ENCODE measurements at places on chromosomes 3 and 15.

- no peak for DNase-seq
Measured at GRCh38 chr3:172104471-172105072, 65.2 kb downstream of the FNDC3B start.

GRCh38 chr3:127459891-127460290 lies 130.6 kb downstream of the TPRA1 start:
- DNase-seq = no peak

DNA sequence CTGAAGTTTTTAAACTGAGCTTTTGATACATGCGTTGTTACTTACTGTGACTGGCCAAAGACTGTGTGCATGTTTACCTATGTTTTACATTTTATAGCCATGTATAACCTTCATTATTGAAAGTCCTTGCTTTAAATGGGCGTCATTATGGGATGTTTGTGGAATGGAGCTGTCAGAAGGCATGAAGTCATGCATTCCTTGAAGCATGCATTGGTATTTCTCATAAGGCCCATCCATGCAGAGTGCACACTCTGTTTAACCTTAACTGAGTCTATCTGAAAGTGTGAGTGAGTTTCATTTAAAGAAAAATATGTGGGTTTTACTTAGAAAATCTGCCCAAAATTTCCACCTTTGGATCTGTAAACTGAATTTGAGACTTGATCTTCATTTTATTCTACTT lies 51.1 kb downstream of the PSMD6 start:
- no peak for DNase-seq

DNA sequence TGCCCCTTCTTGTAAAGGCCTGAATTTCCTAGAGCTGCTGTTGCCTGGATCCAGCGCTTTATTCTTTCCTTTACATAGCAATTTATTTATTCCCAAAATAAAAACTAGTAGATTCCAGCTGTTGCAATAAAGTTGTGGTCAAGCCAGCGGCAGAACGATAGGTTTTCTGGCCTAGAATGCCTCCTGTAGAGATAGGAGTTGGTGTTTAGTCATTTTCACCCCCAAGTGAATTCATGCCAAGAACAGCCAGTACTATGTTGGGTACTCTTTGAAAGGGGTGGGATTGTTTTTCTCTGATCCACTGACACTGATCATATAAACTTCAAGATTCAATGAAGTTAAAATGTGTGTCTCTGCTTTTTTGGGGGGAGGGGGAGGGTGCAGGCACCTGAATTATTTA lies 69.7 kb downstream of the KLHL25 start:
- DNase-seq = peak; percentile 65

DNA sequence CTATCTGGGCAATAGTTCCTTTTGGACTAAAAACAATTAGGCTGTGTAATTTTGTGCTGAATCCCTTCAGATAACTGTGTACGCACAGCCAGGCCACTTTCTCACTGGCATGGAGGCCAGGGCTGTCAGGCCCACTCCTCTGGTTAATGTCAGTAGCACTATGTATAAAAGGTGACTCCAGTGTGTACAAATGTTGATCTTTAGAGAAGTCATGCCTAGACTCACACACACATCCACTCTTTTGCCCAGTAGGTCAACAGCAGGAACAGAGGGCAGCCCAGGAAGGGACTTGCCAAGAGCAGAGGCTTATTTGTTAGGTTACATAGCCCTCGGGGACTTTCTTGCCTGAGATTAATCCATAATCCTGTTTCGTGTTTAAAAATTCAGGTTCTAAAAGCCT lies 416.6 kb upstream of the WNT5A start:
- no peak for DNase-seq

- DNase-seq = no peak
Measured at GRCh38 chr15:40149339-40149738, 11.5 kb upstream of the BUB1B start.

- DNase-seq = no peak
Measured at GRCh38 chr3:58179235-58180098, 31.3 kb downstream of the DNASE1L3 start.

- DNase-seq = no peak
Measured at GRCh38 chr3:148716657-148717056, 19.0 kb downstream of the AGTR1 start.

DNA sequence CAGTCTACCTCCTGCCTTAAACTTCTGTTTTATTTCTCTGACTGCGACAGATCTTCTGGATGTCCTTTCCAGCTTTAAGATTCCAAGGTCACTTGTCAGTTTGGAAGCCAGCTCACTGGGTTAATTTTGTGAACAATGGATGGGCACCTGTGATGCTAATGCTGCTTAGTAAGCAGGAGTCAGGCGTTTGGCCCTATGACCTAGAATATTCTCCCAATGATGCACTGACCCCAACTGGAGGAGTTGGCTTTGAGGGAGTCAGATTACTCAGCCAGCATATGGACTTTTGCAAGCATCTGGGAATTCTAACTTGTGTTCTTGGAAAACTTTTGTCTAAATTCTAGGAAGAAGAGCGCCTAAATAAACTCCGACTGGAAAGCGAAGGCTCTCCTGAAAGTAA lies 28.1 kb downstream of the HACD3 start:
- no peak for DNase-seq

GRCh38 chr3:130950124-130950523 lies 56.2 kb downstream of the ATP2C1 start:
- DNase-seq = no peak

GRCh38 chr3:38479431-38480092 lies 16.6 kb upstream of the EXOG start:
- DNase-seq = no peak

GRCh38 chr3:77885381-77885780 lies 845.5 kb downstream of the ROBO2 start:
- DNase-seq = no peak

DNA sequence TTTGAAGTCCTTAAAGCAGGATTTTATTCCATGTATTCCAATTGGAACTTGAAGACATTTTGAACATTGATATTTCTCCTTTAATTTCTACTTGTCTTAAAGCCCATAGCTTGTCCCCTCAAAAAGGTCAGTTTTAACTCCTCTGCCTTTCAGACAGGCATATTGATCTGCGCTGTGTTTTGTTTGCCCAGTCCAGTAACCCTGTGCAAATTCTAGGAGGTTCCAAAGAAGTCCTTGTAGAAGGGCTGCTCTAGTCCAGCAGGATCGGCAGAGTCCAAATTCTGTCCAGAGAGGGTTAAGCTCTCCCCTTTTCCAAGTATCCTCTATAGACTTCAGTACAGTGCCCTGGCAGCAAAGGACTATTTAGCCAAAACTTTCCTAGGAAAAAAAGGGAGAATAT lies 105.6 kb upstream of the MANF start:
- no peak for DNase-seq

DNA sequence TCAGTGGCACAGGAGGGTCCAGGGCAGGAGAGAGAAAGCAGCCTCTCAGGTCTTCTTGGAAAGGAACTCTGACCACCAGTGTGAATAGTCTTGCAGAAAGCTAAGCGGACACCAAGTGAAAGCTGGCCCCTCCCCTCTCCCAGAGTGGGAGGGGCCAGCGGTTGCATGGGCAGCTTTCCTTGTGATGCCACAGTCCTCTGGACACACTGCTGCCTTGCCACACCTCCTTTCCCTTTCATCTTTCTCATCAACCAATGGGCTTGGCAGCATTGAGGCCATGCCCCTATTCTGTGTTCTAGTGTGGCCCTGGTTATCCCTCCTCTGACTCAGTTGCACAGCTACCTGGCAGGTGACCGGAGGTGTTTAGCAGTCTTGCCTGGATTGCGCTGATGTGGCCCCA lies 49.7 kb upstream of the GOLGA6B start:
- no peak for DNase-seq

GRCh38 chr3:73874161-73874560 lies 249.4 kb upstream of the PDZRN3 start:
- no peak for DNase-seq

DNA sequence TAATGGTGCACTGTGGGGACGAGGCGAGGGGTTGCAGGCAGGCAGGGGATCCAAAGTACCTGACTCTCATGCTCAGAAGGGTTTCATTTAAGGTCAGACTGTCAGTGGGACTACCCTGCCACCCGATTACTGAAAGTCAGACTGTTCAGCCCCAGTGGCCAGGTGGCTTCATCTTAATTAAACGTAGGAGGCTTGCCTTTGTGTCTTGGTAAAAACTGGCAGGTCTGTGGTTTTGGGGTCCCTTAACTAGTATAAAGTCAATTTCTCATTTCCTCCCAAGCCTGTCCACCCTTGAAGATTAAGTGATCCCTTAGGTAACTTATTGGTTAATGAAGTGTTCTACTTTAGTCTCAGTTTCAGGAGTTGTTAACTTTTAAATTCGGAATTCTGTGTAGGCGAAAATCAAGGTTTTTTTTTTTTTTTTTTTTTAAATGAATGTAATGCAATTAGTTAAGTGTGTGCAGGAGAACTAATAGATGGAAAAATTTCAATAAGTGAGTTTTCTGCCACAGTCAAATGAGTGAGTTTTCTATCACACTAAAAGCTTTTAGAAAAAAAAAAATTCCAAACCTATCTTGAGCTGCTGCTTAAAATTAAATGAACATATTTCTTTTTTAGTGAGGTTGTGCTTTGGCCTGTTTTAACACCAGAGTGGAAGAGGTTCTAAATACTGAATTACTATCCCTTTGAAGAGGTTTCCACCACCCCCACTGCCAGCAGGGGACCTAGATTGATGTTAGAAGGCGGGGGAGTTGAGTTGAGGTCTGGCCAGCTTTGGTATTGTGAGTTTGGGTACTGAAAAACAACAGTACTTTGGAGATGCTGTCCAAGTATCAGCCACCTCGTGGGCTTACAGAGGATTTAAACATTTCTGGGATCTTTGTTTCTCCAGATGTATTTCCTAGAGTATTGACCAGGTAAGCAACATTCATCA lies 15.2 kb downstream of the ITPR1 start:
- DNase-seq = no peak

GRCh38 chr3:189204167-189204866 lies 32.5 kb downstream of the TPRG1 start:
- DNase-seq = no peak

GRCh38 chr3:99013777-99014315 lies 112.4 kb upstream of the DCBLD2 start:
- DNase-seq = no peak

- DNase-seq = no peak
Measured at GRCh38 chr15:66907826-66908743, 157.3 kb upstream of the SMAD3 start.

DNA sequence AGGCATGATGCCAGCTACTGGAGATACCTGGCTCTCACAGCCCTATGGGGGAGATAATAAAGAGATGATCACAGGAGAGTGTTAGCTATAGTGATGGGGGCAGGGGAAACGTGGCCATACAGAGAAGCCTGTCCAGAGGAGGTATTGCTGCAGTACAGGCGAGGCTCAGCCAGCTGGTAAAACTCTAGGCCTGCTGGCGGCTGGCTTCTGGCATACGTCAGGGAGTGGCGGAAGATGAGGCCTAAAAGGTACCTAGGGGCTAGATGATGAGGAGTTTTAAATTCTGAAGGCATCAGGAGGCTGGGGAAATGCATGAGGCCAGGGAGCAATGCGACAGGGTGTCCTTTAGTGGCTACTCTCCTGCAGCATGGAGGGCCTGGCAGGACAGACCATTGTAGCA lies 110.7 kb downstream of the EEFSEC start:
- DNase-seq = no peak

GRCh38 chr3:159273608-159274007 lies 471.8 kb downstream of the MFSD1 start:
- peak; percentile 18 for DNase-seq

Data from smooth muscle cell of the brain vasculature (primary cell).